NCI-H1436 treated with DMSO at 0.1 percent for 48 hours (cell line): ENCODE measurements at places on chromosomes 13 and 19.

GRCh38 chr19:14015524-14016035, 9.5 kb upstream of the RFX1 start:
- no peak for DNase-seq

DNA sequence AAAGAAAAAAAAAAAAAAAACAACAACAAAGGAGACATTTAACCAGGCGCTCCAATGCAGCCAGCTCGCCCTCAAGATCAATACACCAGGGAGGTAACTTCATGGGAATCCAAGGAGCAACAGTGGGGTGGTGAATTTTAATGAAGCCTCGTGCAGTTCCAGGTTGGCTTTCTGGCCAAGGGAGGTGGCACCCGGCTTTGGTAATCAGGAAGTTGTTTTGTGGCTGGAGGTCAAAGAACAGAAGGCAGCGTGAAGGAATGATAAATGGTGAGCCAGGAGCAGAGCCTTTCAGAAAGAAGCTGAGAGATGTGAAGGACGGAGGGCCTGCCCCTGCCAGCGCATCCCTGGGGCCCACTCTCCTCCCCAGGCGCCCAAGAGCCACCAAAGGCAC, 188.2 kb upstream of the TSC22D1 start:
- no peak for DNase-seq

DNA sequence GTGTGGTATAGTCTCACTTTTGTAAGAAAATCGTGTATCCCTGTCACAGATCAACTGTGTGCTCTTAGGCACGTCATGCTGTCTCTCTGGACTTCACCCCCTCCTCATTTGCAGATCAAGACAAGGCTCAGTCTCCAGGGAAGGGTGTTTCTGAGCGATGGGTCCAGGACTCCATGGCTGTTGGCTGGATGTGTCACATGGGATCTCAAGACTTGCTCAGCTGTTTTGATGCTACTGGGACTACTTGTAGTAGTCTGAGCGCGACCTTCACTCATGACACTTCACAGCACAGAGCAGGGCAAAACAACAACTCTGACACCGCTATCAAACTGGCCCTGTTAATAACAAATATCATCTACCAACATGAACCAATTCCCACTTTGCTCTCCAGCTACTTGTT, 36.2 kb downstream of the SMAD9 start:
- DNase-seq = no peak

- no peak for DNase-seq
Measured at GRCh38 chr13:24557081-24557480, 44.5 kb upstream of the PARP4 start.

DNA sequence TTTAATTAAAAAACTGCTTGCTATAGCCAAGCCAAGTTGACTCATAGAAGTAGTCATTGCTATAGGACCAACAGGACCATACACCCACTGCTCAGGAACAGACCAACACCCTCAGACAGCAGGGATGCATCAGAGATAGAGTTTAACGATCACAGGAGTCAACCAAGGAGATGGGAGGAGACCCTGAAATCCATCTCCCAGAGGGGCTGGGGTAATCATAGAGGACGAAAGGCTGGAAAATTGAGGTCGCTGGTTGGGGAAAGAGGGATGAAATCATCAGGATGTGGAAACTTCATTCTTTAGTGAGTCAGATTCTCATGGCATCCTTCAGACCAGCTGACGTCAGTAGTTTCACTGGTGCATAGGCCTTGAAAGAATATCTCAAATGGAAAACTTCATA, 160.4 kb upstream of the GPC6 start:
- no peak for DNase-seq

DNA sequence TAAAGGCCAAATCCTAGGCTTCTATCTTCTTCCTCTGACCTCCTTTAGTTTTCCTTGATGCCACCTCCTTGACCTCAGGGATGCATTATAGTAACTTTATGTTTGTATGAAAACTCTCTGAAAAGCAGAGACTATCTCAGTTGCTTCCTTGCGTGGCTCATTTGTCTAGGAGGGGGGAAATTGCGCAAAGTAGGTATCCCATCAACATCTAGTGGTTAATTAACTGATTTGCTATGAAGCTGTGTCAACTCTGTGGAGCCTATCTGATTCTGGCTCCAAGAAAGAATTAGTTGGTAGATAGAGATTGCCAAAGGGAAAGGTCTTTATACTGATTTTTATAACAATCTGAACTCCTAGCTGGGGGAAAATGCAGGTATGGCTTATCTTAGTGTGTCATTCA, 82.1 kb upstream of the FRY start:
- DNase-seq = no peak

DNA sequence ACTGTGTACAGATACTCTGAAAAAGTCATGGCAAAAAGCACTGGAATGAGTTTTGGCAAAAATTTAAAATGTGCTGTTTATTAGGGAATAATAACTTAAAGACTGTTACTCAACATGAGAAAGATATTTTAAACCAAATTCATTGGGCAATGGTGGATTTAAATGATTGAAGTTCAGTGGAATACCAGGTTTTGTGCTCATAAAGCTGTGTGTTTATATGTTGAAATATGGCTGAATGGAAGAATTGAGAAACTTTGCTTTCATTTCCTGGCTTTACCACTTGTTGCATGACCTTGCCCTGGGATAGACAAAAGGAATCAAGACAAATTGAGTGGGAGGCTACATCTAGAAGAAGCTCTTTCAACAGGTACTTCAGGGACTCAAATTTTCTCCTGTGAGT, 246.4 kb downstream of the GPC5 start:
- DNase-seq = no peak

DNA sequence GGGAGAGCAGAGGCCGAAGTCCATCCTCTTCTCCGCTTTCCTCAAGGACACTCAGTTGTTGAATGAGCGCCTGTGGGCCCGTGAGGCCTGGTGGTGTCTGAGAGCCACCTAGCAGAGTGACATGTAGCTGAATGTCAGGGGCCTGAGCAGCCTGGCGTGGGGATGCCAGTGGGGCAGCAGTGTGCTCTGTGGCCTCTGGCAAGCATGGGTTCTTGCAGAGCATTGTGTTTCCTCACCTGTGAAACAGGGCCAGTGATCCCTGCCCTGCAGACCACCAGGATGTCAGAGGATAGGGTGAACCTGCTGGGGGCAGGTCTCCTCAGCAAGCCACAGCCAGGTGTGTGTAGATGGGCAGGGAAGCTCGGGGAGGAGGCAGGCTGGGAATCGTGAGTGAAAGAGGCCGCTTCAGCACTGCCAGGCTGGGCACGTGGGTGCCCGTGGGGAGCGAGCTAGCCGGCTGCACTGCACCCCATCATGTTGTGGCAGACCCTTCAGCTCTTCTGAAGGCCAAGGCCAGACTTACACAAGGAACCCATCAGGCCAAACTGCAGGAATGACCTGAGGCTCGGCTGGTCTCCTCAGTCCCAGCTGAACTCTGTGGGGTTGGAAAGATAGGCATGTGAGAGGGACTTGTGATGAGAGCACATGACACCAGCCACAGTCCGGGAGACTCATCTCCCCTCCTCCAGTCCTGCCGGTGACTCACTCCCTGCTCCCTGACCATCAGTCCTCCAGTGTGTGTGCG, 5.0 kb downstream of the PPP1R37 start:
- DNase-seq = no peak

DNA sequence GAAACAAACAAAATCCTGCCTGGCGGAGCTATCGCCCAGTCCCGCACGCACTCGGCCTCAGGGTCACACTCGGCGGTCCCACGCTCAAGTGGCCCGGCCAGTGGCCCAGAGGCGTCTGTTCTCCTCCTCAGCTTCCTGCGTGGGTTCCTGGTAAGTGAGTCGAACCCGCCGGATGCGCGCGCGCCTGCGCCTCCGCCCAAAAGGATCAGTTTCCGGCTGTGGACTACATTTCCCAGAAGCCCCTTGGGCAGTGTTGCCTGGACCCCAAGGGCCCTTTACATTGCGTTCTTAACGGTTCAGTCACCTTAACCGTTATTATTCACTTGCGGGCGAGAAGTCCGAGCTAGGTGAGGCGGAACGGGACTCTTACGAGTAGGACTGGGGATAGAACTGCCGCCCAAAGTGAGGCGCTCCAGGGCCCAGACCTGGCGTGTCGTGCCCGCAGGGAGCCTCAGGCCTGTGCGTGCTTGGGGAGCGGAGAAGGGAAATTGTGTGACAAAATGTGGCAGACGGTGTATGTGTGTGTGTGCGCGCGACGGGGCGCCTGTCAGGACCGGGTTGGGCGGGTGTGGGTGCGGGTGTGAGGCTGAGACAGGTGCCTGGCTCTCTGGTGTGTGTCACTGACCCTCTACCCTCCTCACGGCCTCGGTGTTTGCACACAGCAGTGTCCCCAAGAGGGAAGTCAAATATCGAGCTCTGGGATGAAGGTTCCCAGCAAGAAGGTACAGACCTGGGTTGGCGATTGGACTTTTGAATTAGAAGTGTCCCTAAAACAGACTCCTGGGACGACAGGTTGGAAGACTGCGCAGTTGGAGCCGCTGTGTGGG, at the start of gene ZNF546:
TSS of gene ZNF546 (plus strand) at position 250 of the 827 bp plus-strand sequence. CDS start 1,267 bp downstream, outside the sequence.
- peak; percentile 53 for DNase-seq
